A549 treated with CpdA at 1 μM for 4 hours (cell line): ENCODE measurements at places on chromosomes 11 and 22. TPM values are rescaled to one million over a fixed set of nuclear protein-coding genes. Genes with fewer than 3 reads are reported as not detected.

Gene SLC15A3
- not detected in 5 replicates for total RNA-seq

Gene CARD18
- not detected in 5 replicates for total RNA-seq

Gene PRDX5
- 370 to 514 TPM (median 489 TPM) in 5 replicates for total RNA-seq

Gene TRIM29
- total RNA-seq = 5.2 to 7.1 TPM (median 6.2 TPM) in 5 replicates

Gene MS4A7
- total RNA-seq = not detected in 5 replicates

Gene AGBL2
- 0.51 to 1.8 TPM (median 1.3 TPM) in 5 replicates for total RNA-seq

Gene ART1
- total RNA-seq = not detected in 5 replicates

Gene WNT7B
- total RNA-seq = 108 to 146 TPM (median 138 TPM) in 5 replicates

Gene BTBD18
- total RNA-seq = not detected in 5 replicates

Gene LYVE1
- 0.05 to 0.07 TPM (median 0.06 TPM) in 3 of 5 replicates, not detected in the others for total RNA-seq

Gene OR4D5
- not detected in 5 replicates for total RNA-seq

Gene TESMIN
- total RNA-seq = 4.2 to 6.8 TPM (median 5.3 TPM) in 5 replicates

Gene JHY
- 3.1 to 4.2 TPM (median 3.4 TPM) in 5 replicates for total RNA-seq

Gene CHADL
- total RNA-seq = not detected in 5 replicates

Gene IFITM1
- total RNA-seq = 0.24 to 0.82 TPM (median 0.49 TPM) in 4 of 5 replicates, not detected in the other

Gene CNTN5
- total RNA-seq = 0.02 TPM in 1 of 5 replicates, not detected in the others

Gene C22orf42
- not detected in 5 replicates for total RNA-seq

Gene HPX
- total RNA-seq = 0.31 to 0.65 TPM (median 0.55 TPM) in 5 replicates

Gene GRAMD1B
- 31.6 to 48.8 TPM (median 46.6 TPM) in 5 replicates for total RNA-seq

Gene TENM4
- 0.01 to 0.13 TPM (median 0.02 TPM) in 5 replicates for total RNA-seq

Gene PGA3
- not detected in 5 replicates for total RNA-seq

Gene SMIM35
- not detected in 5 replicates for total RNA-seq

Gene CAVIN3
- 24.9 to 33.9 TPM (median 27.9 TPM) in 5 replicates for total RNA-seq

Gene DDX17
- 91.2 to 104 TPM (median 91.2 TPM) in 5 replicates for total RNA-seq

Gene PHF21A
- total RNA-seq = 12.2 to 14.5 TPM (median 13.7 TPM) in 5 replicates

Gene B4GALNT4
- 9.3 to 23.3 TPM (median 15.1 TPM) in 5 replicates for total RNA-seq

Gene LRRC56
- total RNA-seq = 0.55 to 0.74 TPM (median 0.66 TPM) in 5 replicates

Gene DRD4
- total RNA-seq = 0.13 to 0.41 TPM (median 0.28 TPM) in 4 of 5 replicates, not detected in the other

Gene SHISA8
- total RNA-seq = 0.13 to 0.19 TPM (median 0.15 TPM) in 4 of 5 replicates, not detected in the other

Gene ENDOD1
- total RNA-seq = 11.8 to 16.1 TPM (median 13.7 TPM) in 5 replicates

Gene DAGLA
- total RNA-seq = 3.7 to 6.3 TPM (median 5.5 TPM) in 5 replicates

Gene PHOX2A
- not detected in 5 replicates for total RNA-seq

Gene APOBEC3F
- total RNA-seq = 1.8 to 3.0 TPM (median 2.4 TPM) in 5 replicates

Gene KDM4E
- total RNA-seq = not detected in 5 replicates

Gene NFAM1
- total RNA-seq = not detected in 5 replicates

Gene IGSF9B
- 1.1 to 2.4 TPM (median 1.5 TPM) in 5 replicates for total RNA-seq

Gene POLR2F
- total RNA-seq = 117 to 144 TPM (median 140 TPM) in 5 replicates

Gene ANO1
- total RNA-seq = 1.1 to 2.5 TPM (median 1.4 TPM) in 5 replicates

Gene SLC43A3
- 0.28 to 0.74 TPM (median 0.33 TPM) in 5 replicates for total RNA-seq

Gene PHF21B
- total RNA-seq = 0.57 to 1.9 TPM (median 0.89 TPM) in 5 replicates

Gene TSPAN32
- total RNA-seq = not detected in 5 replicates

Gene OR5F1
- not detected in 5 replicates for total RNA-seq

Gene RBM7
- 19.9 to 36.1 TPM (median 26.0 TPM) in 5 replicates for total RNA-seq

Gene NPTXR
- total RNA-seq = 11.7 to 16.2 TPM (median 12.7 TPM) in 5 replicates

Gene DGCR6
- 0.55 to 1.5 TPM (median 1.3 TPM) in 5 replicates for total RNA-seq
